Activated T-cell treated with anti-CD3 and anti-CD28 coated beads for 1 hour (primary cell): ENCODE measurements at places on chromosomes 6 and 20.

DNA sequence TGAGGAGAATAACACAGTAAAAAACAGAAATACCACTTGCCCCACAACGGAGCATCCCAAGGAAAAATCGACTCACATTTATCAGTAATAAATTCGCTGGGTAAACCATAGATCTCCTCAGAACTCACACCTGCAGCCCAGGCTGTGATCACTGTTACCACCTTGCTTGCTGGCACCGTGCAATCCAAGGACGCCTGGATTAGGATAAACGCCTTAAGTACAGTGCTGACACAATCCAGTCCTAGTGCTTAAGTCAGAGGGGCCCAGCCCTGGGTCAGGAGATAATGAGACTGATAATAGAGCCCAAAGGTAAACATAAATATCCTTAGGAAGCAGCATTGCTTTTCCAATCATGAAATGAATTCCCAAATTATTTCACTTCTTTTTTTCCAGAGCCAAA lies 62.5 kb downstream of the EPB41L2 start:
- DNase-seq: no peak

DNA sequence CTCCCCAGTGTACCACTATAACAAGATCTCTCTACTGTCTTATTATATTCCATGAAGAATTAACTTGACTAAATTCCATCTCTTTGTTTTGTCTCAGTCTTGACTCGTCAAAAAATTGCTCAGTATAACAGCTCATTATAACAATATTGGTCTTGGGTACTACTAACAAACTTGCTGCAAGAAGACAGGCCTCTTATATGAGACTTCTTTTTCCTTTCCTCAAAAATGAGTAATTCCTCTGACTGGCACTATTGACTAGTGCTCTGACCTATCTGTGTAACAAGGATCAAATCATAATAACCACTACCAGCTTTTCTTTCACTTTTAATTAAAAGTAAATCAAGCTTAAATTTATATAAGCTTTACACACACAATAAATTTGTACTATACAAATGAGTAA lies 91.3 kb upstream of the THEMIS start:
- DNase-seq: no peak

DNA sequence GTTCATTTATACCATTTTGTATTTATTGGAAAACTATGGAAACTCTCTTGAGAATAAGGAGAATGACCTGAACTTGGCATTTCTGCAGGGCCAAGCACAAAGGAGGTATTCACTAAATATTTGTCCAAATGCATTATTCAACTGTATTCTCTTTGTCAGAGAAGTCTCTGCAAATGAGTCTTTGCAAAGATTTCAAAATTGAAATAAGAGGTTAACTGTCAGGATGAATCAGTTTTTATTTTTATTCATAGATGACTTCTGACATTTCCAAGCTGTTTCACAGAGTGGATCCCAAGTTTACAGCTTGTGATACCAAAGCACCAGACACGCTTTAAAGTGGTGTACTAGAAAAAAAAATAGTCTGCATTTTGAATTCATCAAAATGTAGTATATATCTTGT lies 131.6 kb downstream of the UTRN start:
- no peak for DNase-seq

GRCh38 chr20:61292391-61292790 lies 40.3 kb downstream of the CDH4 start:
- no peak for DNase-seq

DNA sequence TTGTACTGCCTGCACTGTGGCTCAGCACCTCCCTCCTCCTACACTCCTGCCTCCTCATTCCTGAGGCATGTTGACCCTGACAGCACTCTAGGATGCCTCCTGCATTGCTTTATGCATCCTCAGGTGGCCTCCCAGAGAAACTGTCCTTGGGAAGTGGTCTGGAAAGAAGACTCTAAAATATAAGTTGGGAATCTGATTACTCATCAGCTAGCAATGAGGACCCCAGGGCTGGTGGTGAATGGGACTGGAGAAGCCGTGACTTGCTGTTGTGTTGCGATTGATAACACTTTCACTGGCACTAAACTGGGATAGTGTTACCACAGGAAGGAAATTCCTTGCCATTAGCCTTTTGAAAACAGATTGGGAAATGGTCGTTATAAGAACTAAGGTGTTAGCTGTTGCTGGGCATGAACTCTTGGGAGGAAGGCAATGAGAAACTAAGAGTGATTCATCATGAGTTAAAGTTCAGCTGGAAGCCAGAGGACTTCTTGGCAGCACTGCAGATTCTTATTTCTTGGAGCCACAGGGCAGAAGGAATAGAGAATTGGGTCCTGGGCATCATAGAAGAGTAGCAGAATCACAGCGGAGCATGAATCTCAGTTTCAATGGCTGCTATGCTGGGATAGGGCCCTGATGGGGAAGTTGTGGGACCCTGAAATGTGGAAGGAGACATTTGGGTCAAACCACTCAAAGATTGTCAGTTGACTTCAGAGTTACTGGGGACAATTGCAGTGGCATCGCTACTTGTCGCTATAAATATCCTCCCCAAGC lies 10.1 kb upstream of the SIRPD start:
- no peak for DNase-seq

DNA sequence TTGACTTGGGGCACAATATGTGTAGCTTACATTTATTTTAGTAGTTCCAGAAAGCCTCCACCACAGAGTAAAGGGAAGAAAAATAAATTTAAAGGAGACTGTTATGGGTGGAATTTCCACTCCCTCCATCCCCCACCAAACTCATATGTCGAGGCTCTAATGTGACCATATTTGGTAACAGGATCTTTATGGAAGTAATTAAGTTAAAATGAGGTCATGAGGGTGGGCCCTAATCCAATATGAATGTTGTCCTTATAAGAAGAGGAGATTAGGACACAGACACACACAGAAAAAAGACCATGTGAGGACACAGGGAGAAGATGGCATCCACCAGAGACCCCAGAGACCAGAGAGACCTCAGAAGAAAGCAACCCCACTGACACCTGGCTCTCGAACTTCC lies 189.7 kb downstream of the EDN1 start:
- DNase-seq: no peak

GRCh38 chr6:130761286-130761685 lies 65.9 kb upstream of the SMLR1 start:
- DNase-seq: no peak

- no peak for DNase-seq
These were observed 49.8 kb upstream of the SSTR4 start for GRCh38 chr20:22985239-22985778.

GRCh38 chr20:48970681-48971365 lies 49.3 kb downstream of the ARFGEF2 start:
- DNase-seq: no peak
